ENCODE measurements at places on chromosomes 7 and 10.

DNA sequence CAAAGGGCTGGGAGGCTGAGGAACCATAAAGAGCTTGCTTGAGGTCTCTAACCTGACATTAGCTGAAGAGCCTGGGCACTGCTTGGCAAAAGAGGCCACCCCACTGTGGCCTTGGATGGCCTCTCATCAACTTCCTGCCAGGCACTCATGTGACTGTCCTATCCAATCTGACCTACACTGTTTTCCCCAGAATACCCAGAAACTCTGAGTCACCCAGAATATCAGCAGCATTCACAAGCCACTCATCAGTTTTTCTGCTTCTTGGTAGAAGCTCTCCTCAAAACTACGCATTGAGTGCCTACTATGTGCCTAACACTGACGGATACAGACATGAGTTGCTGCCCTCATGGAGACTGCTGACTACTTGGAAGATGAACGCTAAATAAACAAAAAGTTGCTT lies 4.1 kb upstream of the NT5C2 start:
- no peak for DNase-seq

GRCh38 chr7:55469271-55469681 lies 103.0 kb downstream of the VOPP1 start:
- no peak for DNase-seq

- no peak for DNase-seq
Observed at GRCh38 chr10:77940627-77941026, 14.1 kb upstream of the DLG5 start.

- DNase-seq: no peak
Observed at GRCh38 chr7:126606331-126606730, 646.4 kb downstream of the GRM8 start.

GRCh38 chr10:124875596-124875995 lies 66.3 kb upstream of the ZRANB1 start:
- DNase-seq: no peak

- DNase-seq: no peak
Observed at GRCh38 chr7:50531928-50532327, 33.3 kb downstream of the DDC start.

GRCh38 chr7:29179115-29179514 lies 15.5 kb upstream of the CHN2 start:
- no peak for DNase-seq

DNA sequence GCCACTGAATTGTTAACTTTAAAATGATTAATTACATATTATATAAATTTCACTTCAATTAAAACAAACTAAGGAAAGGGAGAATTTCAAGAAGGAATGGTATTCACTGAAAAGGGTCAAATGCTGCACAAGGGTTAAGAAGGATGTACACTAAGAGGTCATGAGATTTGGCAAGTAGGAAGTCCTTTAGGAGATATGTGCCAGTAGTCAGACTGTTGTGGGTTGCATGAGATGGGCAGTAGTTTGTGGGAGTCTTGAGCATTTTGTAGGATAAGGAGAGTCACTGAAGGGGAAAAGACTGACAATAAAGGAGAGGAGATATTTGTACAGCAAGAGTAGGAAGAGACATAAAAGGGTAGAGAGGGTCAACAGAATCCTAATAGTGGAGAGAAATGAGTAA lies 12.4 kb upstream of the PTPN12 start:
- DNase-seq: no peak

GRCh38 chr10:12214763-12215218 lies 18.8 kb downstream of the CDC123 start:
- DNase-seq: no peak

GRCh38 chr10:123781324-123781900 lies 110.2 kb downstream of the CPXM2 start:
- no peak for DNase-seq

DNA sequence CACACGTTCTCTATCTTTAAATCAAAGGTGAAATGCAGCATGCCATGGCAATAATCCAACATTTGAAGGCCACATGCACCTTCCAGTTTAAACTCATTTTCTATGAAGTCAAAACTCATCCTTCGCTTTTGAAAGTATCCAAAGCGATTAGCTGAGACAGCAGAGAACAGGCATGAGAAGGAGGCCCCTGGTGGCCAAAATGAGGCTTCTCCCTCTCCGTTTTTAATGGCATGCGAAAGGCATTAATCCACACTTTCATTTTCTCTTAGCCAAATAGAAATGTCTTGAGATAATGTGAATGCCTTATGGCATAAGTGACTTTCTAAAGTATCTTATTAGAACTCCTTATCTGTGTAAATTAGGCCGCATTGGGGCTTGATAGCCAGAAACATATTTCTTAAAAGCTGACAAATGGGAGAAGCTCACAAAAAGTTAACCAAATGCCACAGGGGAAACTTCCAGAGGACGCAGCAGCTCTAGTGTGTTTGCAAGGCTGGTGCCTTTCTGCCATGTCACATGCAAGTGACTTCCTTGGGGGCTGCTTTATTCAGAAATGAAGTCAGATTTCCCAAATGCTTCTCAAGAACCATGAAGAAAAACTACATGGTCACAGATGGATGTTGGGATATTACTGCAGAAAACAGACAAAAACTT lies 1189.6 kb downstream of the SORCS1 start:
- DNase-seq: no peak

GRCh38 chr10:76311752-76312636 lies 880.6 kb downstream of the LRMDA start:
- DNase-seq: no peak

DNA sequence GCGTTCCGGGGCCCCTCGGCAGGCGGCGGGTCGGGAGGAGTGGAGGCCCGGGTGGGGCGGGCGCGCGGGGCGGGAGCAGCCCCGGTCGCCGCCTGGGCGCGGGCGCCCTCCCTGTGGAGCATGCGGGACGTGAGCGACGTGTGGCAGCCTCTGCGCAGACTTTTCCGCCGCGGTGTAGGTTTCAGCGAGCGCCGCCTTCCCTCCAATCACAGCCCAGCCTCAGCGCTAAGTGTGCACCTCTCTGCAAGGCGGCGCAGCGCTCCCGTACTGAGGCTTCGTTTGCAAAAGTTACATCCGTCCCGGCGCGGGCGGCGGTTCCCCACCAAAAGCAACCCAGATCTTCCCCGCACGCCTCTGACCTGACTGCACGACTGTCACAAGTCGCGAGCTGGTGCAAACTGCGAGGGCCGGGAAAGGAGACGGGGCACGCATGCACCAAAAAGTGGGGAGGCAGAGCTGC lies 1.2 kb upstream of the PFKFB3 start:
- peak; percentile 45 for DNase-seq

- DNase-seq: no peak
Observed at GRCh38 chr7:150793569-150794238, 6.5 kb downstream of the TMEM176B start.

GRCh38 chr10:44925811-44926750 lies 14.9 kb downstream of the TMEM72 start:
- no peak for DNase-seq

DNA sequence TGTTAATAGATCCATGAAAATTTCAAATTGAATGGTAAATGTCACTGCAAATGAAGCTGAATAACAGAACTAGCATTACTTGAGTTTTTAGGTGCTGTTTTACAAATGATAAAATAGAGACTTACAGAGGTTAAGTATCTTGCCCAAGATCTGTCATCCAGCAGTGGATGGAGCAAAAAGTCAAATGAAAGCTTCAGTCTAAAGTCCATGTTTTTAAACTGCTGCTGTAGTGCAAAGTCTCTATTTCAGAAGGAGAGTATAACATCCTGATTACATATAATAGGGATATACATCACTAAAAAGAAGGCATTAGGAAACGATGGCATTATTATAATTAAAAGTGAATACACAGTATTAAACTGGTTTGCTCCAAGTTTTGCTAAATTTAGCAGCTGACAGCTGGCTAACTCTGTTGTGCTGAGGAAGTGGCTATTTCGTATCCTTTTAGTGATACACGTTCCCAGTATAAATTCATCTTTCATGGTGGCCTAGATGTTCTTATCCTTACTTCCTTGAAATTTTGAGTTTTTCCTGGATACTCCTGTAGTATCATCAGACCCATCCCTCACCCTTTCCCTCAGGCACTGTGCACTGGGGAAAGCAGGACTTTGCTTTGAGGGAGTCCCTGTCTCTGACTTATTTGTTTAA lies 603.2 kb downstream of the MAGI2 start:
- no peak for DNase-seq

DNA sequence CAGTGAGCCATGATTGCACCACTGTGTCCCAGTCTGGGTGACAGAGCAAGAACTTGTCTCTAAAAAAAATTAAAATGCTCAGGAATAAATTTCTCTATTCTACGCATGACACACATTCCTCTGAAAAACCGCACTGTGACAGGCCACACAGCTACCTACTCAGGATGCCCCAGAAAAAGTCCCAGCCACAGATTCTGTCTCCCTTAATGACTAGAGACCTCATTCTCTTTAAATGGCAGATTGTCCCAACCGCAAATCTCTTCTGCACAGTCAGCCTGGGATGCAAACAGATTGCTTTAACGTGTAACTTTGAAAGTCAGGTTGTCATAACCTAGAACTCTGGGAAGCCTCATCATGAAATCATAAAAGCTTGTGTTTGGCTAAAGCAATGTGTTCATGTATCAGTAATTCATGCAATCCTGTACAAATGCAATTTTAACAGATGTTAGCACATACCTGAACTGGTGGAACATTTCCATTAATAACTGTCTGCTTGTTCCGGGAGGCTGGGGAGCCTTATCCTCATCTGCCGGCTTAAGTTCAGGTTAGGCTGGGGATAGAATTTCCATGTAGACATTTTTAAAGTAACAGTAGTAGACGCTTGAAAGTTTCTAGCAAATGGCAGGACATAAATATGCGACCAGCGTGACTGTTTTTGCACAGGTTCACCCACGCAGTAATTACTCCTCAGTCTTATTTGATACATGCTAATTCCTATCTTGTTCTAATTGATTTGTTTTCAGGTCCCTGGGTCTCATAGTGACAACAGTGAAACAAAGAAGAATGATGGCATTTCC lies 26.2 kb upstream of the MSRB2 start:
- no peak for DNase-seq

DNA sequence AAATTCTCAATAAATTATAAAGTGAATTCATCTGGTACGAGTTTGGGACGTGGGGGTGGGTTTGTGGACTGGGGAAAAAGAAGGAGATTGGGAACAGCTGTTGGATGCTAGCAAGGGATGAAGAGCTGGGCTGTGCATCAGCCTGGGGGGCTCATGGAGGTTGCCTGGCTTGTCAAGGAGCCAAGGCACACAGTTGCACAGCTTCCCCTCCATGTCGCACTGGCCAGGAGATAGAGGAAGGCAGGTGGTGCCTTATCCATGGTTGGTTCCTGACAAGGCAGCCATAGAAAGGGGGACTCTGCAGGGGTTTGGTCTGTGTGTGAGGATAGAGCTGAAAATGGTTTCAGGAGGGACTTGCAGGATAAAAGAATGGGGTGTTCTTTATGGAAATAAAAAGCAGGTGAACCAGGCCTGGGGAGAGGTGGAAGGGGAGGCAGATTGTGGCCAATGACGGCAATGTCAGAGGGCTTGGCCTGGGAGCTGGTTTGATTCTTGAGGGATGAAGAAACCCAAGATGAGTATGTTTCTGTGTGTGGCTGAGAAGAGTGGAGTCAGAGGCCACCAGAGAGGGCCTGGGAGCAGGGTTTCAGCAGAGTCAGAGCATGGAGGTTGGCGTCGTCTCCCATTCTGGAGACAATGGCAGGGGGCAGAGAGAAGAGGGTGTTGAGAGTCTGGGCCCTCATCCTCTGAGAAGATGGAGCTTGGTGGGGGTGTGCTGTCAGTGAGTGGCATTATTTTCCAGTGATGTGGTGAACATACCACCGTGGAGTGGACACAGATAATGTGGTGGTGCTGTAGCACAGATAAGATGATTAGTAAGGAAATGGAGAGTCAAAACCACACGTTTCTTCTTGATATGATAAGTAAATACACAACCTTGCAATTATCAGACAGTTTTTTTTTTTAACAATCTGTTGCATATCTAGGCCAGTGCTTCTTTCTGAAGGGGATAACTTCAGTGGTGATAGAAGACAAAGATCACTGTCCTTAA lies 108.2 kb downstream of the PTPN20 start:
- DNase-seq: no peak

- DNase-seq: no peak
Observed at GRCh38 chr7:132030086-132030568, 473.7 kb upstream of the PODXL start.

DNA sequence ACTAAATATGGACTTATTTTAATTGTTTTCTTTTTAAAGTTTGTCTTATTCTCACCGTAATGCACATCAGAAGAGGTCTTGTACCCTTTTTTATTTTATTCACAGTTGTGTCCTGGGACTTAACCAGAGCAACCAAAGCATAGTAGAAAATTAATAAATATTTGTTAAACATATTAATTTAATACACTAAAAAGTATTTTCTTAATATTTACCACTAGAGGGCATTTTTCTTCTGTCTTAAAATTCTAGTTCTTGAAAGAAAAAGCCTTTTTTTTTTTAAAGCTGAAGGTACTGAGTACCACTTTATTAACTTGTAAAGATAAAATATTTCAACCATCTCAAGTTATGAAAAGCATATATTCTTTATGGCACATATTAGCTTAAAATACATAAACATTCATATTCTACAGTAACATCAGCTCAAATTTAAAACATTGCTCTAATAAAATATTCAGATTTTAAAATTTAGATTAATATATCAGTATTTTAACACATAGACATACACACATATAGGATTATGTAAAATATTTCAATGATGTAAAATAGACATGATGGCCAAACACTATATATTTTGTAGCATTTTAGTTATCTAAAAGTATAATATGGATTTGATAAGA lies 260.4 kb downstream of the SEMA3A start:
- no peak for DNase-seq

DNA sequence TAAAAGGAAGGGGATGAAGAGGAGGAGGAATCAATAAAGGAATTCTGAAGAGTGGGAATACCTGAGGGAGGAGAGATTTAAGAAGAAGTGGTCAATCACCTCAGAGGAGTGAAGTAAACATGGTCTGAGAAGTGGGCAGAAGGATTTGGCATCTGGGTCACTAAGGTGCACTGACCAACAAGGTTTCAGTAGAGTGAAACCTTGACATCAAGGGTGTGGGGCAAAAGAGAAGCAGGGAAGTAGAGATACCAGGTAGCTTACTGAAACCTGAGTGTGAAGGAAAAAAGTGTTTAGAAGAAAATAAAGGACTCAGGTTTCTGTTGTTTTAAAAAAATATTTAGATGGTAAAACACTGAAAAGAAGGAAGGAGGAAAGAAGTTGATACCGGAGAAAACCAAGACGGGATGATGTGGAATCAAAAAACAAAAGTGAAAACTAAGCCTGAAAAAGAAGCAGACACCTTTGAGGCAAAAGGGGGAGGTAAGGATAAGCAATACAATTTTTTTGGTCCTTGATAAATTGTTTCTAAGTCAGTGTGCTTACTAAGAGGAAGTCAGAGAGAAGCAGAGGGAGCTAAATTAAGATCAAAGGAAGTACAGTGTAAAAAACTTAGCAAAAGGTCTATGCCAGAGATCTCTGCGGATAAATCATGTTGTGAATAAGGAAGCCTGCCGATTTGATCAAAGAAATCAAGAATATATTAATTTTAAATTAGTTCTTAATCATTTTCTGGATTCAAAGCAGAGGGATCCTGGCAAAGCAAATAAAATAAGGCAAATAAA lies 137.2 kb upstream of the GPR22 start:
- DNase-seq: no peak

DNA sequence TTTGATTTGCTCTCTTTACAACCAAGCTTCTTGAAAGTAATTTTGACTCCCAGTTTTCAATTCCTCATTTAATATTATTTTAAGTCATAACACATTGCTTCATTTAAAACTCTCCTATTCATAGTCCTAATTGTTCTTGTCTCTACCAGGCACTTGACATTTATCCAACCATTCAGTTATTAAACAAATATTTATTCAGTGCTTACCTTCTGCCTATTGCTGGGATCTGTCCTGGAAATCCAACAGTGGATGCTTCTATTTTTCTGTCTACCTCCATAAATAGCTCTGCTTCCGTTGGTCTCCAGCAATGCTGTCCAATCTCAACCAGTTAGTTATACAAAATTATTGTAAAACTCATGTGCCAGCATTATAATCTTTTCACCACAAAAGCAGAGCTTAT lies 615.1 kb downstream of the ZWINT start:
- DNase-seq: no peak
